ENCODE measurements at places on chromosomes 16 and 17.

DNA sequence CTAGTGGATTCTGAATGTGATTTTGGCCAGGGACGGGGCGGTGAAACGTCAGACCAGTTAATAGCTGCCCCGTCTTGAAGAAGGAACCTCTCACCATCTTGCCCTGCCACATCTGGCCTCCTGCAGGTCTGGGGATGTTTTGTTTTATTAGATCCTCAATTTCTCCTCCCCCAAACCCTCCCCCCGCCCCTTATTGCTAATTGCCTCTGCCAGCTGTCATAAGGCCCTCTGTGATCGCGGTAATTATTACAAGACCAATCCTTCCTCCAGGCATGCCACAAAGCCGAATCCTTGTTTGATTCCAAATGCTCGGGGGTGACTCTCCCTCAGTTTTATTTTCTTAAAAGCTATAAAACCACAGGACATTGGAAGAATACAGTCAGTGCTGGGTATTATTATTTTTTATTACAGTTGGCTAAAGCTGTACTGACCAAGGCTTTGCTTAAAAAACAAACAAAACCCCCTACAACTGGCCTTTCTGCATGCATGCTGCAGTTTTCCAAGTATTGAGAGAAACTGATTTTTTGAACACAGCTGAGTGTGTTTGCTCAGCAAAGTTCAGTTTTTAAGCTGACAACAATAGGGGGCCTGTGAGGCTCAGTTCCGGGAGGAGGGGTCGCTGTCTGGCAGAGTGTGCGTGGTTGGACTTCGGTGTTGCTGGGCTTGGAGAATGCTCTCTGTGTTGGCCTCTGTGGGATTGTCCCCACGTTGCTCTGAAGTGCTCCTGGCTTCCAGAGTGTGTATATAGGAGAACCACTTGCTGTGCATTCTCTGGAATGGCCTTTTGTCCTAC, 1.7 kb downstream of the KSR1 start:
- no peak for DNase-seq

- DNase-seq, result no peak
These were observed 10.8 kb upstream of the ASB16 start for GRCh38 chr17:44159519-44160210.

GRCh38 chr16:51556694-51557340, 405.7 kb upstream of the SALL1 start:
- DNase-seq, result no peak

DNA sequence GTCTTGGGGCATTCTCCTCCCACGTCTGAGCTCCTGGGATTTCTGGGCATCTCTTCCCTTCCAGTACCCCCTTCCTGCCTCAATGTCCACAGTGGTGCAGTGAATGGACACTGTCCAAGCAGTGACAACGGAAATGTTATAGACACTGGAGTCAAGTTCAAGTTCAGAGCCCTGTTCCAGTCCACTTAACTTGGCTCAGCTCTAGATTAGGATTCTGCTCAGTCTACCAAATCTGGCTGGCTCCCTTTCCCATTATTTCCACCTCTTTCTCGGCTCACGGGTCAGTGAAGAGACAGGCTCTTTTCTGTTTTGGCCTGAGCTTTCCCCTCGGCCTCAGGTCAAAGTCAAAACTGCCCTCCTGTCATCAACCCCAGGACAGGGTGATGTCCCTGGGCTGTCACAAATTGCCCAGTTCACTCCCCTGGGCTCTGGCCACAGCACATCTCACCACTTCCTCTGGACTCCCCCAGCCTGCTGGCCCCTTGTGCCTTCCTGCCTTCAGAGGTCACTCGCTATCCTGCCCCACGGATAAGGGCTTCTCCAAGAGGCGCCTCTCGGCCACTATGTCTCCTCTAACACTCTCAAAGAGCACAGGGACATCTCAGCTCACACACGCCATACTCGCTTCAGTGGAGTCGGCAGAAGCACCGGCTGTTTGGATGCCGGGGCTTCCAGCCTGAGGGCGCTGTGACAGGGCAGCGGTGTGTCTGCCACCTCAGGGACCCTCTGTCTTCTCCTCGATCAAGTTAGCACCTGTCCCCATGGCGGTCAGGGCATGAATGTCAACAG, 17.7 kb upstream of the MRPL38 start:
- no peak for DNase-seq

DNA sequence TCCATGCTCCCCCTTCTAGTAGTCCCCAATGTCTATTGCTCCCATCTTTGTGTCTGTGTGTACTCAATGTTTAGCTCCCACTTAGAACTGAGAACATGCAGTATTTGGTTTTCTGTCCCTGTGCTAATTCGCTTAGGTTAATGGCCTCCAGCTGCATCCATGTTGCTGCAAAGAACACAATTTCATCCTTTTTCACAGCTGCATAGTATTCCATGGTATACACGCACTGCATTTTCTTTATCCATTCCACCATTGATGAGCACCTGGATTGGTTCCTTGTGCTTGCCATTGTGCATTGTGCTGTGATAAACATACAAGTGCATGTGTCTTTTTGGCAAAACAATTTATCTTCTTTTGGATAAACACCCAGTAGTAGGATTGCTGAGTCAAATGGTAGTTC, 77.0 kb upstream of the HSBP1 start:
- no peak for DNase-seq

DNA sequence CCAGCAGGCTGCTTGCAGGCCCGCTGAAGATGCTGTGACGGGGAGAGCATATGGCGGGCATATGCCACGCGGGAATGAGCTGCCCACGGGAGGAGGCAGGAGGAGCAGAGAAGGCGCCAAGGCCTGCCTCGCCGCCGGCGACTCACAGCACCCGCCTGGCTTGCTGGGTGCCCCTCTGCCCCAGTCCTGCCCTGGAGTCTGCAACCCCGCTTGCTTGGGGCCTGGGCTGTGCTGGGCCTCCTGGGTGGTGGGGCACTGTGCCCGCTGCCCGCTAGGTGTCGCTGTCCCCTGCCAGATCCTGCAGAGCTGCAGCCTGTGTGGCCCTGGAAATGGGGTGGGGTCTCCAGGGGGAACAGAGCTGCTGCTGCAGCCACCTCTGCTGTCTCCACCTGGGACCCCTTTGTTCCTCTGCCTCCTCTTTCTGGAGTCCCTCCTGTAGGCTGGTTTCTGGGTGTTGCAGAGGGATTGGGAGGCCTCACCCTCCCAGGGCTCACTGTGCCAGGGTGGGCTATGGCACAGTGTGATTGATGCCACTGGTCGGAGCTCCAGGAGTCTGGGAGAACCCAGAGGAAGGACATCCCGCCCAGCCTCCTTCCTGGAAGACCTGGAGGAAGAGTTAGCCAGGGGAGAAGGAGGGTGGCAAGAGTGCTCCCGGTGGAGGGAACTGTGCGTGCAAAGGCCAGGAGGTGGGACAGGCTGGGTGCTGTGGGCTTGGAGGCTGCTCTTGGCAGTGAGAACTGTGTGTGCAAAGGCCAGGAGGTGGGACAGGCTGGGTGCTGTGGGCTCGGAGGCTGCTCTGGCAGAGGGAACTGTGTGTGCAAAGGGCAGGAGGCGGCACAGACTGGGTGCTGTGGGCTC, 141.0 kb upstream of the CIBAR2 start:
- no peak for DNase-seq

- no peak for DNase-seq
These were observed 28.2 kb downstream of the ORC6 start for GRCh38 chr16:46717692-46718091.

- DNase-seq, result no peak
These were observed 3.3 kb upstream of the TNFRSF13B start for GRCh38 chr17:16975277-16975651.

- no peak for DNase-seq
These were observed 29.6 kb downstream of the NTN1 start for GRCh38 chr17:9050801-9051401.

DNA sequence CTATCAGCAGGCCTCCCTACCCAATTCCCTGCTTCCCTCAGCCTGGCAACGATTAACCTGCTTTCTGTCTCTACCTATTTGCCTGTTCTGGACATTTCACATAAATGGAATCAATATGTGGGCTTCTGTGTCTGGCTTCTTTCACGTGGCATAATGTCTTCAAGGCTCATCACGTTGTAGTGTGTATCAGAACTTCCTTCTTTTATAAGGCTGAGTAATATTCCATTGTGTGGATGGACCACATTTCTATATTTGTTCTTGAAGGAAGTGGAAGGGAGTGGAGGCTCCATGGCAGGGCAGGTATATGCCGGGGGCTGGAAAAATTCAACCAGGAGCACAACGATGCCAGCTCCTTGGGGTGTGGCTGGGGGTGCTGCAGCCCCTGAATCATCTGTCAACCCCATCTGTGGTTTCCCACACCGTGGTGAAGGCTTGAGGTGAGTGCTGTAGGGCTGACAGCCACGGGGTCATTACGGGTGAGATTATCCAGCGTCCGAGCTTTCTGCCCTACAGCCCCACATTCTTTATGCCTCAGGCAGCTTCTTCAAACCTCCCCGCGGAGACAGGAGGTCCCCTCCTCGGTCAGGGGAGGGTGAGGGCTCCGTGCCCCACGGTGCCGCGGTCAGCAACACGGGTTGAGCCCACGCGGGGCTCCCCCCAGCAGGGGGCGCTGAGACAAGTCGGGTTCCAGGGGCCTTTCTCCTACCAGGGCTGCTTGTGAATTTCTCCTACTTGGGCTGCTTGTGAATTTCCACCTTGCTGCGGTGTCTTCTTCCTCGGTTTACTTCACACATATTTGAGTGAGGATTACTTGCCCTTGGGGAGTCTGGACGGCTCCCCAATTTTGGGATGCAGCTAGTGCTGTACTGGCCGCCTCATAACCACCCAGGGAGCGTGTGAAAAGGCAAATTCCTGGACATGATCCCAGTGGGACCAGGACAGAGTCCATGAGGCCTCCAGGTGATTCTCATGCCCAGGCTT, 18.3 kb upstream of the WFIKKN2 start:
- no peak for DNase-seq

- DNase-seq, result no peak
These were observed 21.5 kb upstream of the SPN start for GRCh38 chr16:29641561-29641960.

DNA sequence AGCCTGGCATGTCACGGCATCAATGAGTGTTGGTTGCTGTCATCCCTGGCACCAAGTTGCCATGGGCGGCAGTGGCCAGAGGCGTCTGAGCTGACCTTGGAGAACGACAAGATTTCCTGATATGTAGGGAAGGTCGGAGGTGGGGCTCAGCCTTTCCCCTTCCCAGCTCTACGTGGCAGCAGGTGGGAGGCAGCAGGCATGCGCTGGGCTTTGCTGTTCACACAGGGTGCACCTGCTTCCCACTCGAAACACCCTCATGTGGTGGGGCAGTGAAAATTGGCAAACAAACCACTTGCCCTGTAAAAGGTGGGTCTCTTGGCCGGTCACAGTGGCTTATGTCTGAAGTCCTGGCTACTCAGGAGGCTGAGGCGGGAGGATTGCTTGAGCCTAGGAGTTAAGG, 12.3 kb upstream of the TFAP4 start:
- no peak for DNase-seq

DNA sequence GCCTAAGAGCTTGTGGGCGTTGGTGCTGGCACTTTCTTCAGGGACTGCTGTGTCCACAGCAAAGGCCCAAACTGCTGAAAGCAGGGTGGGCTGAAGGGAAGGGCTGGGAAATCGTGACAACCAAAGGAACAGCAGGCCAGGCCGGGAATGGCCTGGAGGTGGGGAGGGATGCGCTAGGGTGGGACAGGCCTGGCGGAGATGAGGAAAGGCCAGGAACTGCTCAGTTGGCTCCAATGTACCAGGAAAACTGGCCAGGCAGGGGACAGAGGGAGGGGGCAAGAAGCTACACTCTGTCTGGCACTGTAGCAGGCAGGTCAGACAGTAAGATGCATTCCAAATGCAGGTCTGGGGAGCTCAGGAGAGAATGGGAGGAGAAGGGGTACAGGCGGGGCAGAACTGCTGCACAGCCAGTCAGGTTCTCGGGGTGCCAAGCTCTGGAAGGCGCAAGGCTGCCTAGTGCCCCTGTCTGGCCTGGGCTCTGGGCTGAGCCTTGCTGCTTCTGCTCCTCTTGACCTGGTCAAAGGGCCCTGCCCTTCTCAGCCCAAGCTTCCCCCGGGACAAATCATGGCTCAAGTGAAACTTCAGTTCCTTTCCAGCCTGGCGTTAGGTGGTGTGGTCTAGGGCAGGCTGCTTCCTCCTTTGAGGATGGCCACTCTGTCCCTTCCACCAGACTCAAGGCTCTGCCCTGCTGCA, 7.3 kb downstream of the PNMT start:
- DNase-seq, result no peak

DNA sequence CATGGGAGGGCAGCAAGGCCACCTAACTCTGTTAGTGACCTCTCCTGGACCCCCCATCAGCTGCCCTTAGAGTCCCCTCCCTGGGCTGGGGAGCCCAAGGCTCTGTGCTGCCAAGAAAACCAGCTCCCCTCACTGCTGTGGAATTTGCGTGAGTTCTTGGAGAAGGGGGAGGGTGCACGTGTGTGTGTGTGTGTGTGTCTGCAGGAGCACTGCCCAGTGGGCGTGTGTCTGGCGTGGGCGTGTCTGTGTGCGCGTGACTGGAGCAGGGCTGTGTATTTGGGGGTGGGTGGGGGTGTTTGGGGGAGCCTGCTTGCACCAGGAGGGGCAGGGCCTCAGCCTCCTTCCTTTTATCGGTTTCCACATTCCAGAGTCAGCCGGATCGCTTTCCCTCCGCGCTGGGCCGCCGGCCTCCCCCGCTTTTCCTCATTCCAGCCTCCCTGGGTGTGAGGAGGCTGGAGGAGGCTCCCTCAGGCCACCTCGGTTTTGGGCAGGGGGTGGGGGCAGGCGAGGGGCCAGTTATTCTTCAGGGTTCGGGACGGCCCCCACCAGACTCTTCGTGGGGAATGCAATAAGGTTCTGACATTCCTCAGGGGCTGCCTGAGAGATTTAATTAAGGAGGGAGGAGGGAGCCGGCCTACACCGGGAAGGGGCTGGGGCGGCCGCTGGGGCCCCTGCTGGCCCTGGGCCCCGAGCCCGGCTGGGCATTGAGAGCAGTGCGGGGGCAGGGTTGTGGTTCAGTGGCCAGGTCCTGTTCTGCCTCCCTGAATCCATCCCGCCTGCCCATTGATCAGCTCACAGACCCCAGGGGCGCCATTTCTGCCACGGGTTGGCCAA, 2.5 kb downstream of the VASN start:
- no peak for DNase-seq

DNA sequence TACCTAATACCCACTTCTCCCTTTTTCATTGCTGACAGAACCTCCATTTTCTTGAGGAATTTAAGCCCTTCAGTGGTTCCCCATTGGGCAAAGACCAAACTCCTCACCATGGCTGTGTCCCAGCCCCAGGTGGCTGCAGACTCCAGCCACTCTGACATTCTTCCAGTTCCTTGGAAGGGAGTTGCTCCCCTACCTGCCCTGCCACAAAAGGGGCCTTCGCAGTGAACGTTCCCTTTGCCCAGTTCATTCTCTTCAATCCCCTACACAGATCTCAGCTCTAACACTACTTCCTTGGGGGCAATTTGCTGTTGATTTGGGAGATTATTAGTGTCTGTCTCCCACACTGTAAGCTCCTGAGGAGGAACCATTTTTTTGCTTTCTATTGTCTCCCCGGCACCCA, 3.2 kb upstream of the AKTIP start:
- DNase-seq, result no peak

- DNase-seq, result peak; percentile 20
These were observed 394.0 kb downstream of the KCNJ2 start for GRCh38 chr17:70563281-70563820.

GRCh38 chr16:75092777-75093176, 23.8 kb downstream of the LDHD start:
- no peak for DNase-seq

DNA sequence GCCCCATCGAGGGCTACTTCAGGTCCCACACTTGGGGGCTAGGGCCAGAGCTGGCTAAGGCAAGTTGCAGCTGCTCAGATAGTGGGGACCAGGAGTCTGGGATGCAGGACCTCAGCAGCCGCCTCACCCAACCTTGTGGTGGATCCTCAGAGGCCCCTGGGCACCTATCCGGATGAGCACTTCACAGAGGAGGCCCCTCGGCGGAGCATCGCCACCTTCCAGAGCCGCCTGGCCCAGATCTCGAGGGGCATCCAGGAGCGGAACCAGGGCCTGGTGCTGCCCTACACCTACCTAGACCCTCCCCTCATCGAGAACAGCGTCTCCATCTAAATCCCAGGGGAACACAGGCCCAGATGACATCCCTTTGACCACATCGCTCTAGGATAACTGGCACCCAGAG, 9.4 kb downstream of the ALOX15B start:
- no peak for DNase-seq

Data from NCI-H1436 treated with DMSO at 0.1 percent for 48 hours (cell line).